ENCODE measurements at places on chromosomes 1 and 21.

DNA sequence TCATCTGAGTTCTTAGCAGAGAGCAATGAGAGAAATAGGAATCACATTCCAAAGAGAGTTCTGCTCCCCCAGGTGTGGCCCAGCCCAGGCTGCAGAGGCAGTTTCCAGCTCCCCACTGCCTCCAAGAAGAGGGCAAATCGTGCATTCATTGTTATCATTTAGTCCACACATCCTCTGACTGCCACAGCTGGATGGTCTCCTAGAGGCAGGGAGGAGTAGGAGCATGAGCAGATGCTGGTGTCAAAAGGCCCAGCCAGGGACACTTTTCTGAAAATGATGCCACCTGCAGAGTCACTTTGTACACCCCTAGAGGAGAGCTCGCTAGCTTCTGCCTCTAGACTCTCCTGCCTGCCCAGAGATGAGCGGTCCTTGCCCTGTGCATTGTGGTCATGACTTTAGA, 33.6 kb upstream of the GNPAT start:
- DNase-seq: no peak

- no peak for DNase-seq
Measured at GRCh38 chr1:6969106-6969505, 183.9 kb downstream of the CAMTA1 start.

DNA sequence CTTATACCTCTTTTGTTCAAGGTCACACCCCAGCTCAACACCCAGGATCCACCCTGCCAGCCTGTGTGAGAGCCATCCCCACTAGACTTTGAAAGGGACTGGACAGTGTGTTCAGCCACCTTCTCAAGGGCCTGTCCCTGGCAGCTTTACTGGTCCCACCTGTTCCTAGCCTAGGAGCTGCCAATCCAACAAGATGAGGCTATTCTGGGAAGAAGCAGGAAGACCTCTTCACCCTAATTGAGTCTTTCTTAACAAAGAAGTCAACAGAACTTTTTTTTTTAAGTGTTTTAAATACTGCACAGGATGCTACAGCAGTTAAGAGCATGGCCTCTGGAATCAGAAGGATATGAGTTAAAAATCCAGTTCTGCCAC, 95.8 kb upstream of the HOOK1 start:
- no peak for DNase-seq

DNA sequence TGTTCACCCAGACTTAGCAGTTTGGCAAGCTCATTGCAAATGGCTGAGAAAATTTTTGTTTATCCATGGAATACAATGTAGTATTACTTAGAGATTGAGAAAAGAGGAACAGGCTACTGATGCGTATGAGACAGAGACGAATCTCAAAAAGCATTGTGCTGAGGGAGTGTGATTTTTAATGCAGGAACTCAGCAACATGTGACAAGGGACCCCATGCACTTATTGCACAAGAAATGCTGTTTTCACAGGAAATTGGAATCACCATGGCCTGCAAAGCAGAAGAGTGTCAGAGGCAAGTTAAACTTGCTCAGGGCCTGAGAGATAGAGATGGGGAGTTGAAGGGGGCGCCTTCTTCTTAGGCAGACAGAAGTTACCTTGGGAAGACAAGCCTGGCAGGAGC, 32.6 kb upstream of the TLR5 start:
- no peak for DNase-seq

- DNase-seq: no peak
Measured at GRCh38 chr1:68111519-68112436, 61.4 kb upstream of the DIRAS3 start.

DNA sequence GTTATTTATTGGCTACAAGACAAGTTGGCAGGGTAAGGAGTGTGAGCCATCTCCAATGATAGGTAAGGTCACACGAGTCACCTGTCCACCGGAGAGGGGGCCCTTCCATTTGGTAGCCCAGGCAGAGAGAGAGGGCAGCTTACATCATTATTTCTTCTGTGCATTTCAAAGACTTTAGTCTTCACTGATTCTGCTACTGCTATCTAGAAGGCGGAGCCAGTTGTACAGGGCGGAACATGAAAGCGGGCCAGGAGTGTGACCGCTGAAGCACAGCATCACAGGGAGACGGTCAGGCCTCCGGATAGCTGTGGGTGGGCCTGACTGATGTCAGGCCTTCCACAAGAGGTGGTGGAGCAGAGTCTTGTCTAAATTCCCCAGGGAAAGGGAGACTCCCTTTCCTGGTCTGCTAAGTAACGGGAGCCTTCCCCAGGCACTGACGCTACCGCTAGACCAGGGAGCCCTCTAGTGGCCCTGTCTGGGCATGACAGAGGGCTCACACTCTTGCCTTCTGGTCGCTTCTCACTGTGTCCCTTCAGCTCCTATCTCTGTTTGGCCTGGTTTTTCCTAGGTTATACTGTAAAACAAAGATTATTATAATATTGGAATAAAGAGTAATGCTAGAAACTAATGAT, 36.7 kb downstream of the ZNF695 start:
- DNase-seq: peak; percentile 42

DNA sequence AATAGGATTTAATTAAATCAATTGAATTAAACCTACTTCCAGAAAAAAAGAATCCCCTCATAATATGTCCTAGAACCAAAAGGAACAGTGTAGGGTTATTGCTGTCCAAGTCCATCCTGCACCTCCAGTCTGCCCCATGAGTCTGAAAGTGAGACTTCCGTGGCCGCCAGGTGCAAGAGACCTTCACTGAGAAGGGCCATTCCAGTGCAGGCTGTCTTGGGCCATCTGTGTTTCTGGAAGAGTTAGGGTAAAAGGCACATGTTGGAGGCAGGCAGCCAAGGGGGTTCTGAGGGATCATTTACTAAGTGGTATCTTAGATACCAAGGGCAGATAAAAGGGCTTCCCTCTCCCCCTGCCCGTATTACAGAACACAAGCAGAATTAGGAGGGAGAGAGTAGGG, 31.0 kb downstream of the UBE2T start:
- DNase-seq: no peak

GRCh38 chr1:244336232-244336899, 115.3 kb downstream of the ADSS2 start:
- DNase-seq: no peak

DNA sequence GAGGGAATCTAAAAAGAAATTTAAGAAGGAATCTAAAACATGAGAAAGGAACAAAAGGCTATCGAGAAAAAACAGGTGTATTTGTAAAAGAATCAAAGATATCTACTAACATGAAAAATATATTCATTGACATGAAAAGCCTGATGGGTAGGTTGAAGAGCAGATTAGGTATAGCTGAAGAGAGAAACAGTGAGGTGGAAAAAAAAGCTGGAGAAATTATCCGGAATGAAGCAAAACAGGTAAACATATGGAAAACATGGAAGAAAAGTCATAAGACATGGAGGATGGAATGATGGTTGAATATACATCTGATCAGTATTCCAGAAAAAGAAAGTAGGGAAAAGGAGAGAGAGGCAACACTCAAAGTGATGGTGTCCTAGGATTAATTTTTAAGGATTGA, 9.6 kb downstream of the EVA1C start:
- DNase-seq: no peak

DNA sequence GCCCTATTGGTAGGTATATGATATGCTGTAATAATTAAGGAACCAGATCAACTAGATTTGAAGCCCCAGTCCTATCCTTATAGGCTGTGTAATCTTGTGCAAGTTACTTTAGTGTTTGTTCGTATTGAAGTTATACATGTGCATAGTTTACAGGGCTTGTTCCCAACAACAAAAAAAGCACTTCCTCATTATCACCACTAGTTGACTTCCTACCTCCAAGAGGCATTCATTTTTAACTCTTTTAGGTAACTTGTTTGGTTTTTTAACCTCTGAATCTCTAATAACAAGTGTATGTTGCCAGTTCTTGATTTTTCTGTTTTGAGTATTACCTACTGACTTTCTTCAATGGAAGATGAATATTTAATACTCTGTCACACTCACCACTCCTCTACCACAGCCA, 71.9 kb downstream of the ST3GAL3 start:
- no peak for DNase-seq

DNA sequence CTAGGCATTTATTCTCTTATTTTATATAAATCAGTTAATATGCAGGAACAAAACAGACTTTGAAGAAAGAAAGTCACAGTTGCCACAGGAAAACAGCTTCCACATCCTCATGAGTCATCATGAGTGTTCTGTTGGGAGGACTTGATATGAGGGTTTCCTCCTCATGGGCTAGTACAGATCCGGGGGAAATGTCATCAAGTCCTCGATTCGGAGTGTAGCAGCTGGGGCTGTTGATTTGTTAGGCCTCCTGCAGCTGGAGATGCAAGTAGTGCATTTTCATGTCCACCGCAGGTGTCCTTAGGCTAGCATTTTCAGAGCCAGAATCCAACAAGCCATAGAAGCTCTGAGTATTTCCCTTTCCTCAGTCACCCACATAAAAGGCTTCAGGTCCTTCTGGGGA, 36.7 kb downstream of the ADAM30 start:
- peak; percentile 47 for DNase-seq

GRCh38 chr1:91781371-91781825, 104.6 kb downstream of the TGFBR3 start:
- DNase-seq: no peak

DNA sequence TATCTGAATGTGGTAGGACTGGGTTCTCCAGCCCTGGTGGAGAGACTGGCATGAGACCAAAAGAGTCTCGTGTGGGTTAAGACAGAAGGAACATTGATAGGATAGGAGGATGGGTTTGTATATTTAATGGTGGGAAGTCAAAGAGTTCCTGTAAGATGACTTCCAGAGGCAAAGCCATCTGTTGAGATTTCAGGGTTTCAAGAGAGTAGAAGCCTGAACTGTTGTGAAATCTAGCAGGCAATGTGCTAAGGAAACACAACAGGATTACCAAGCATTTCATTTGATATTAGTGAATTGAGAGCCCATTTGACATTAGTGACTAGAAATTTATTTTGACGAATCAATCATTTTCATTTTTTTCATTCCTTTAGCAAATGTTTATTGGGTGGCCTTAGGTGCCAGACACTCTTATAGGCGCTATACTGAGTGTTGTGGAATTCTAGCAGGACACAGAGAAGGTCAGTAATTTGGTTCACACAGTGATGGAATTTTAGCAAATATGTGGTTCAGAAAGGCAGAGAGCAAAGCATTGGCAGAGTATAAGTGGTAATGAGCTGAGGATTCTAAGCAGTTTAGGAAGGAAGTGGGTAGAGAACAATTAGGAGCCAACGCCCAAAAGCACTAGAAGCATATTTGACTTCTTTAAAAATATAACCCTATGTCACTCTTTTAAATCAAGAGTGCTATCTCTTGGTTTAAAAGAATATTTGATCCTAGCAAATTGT, 149.3 kb downstream of the AK5 start:
- DNase-seq: no peak

GRCh38 chr21:38712071-38712470, 93.7 kb upstream of the ETS2 start:
- DNase-seq: peak; percentile 13

DNA sequence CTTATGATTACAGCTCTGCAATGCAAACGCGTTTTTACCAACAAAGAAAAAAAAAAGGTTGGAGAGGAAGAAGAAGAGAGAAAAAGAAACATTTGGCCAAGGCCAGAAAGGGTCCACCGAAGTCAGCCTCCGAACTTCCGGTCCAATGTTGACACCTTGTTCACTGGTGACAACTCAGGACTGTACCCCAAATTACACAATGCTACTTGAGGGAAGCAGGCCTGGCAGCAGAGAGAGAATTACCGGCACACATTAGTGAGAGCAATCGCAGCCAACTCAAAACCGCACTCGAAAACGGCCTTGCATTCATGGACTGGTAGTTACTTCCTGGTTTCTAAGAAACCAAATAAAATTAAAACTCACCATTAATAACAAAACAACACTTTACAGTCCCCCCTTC, 652.5 kb downstream of the KIF26B start:
- DNase-seq: no peak

- no peak for DNase-seq
Measured at GRCh38 chr1:161198194-161198896, 509 bp downstream of the ADAMTS4 start.
